GM23248 (cell line): ENCODE measurements at places on chromosomes 7 and 10.

DNA sequence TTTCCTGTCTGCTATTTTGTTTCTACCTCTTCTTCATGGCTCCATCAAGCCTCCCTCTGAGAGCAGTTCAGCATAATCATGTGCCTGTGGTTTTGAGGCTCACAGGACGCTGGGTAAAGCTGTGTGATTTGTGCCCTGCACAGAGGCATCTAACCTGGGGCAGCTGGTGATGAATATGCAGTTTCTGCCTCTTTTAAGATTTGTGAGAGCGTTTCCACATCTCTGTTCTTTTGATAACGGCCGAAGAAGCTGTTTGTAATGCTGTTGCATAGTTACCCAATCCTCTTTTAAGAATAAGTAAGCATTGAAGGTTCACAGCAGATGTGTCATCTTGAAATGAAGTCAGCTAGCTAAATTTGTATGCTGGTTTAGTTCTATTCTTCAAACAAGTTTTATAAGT, 45.2 kb downstream of the PNLIPRP3 start:
- DNase-seq = peak; percentile 27

DNA sequence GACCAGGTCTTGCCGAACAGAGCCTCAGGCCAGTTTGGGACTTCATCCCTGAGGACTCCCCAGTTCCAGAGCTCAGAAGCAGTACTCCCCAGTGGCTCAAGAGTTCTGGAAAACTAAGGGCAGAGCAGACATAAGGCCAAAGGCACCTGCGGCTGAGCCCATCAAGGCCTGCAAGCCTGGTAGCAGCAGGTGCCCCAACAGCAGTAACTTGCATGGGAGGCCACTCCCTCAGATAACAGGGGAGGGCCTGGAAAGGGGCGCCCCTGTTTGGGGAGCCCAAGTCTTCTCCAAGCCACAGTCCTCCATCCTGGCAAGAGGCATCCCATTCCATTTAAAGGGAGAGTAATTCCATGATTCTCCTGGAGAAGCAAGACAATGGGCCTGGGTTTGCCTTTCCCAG, 13.0 kb downstream of the POLL start:
- DNase-seq = no peak

GRCh38 chr10:122567056-122567660, 6.6 kb downstream of the DMBT1 start:
- DNase-seq = peak; percentile 42

DNA sequence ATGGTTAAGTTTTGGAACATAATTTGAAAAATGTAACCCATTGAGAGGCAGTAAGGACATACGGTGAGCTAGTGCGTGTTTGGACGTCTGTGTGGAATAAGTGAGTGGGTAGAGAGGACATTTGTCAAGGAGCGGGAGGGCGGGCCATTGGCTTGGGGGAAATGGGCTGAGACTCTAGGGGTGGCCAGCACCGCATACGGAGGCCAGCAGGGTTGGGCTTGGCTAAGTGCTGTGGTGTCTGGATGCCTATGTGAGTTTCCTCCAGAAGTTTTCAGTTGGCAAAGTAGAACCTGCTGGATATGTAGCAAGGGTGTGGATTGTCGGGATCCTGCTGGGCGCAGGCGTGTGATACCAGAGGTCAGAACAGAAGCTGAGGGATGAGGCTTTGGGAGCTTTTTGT, 103.0 kb downstream of the TCF7L2 start:
- peak; percentile 59 for DNase-seq

- no peak for DNase-seq
These were observed 14.9 kb upstream of the LGI1 start for GRCh38 chr10:93742633-93743349.

DNA sequence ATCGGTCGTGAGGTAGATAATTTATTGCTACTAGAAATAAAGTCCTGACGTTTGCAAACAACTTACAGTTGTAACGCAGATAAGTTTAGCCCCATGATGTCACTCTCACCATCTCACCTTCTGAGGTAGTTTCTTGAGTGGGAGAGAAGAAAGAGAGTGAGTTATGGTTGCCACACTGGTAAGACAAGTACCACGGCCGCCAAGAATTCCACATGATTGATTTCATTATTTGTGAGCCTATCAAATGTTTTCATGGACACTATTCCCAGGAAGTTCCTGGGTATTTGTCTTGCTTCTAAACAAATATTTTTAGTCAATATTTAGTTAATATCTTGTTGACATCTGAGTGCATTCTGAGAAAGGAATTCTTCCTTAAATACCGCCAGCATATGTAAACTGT, 339.4 kb upstream of the KIAA1217 start:
- DNase-seq = no peak

DNA sequence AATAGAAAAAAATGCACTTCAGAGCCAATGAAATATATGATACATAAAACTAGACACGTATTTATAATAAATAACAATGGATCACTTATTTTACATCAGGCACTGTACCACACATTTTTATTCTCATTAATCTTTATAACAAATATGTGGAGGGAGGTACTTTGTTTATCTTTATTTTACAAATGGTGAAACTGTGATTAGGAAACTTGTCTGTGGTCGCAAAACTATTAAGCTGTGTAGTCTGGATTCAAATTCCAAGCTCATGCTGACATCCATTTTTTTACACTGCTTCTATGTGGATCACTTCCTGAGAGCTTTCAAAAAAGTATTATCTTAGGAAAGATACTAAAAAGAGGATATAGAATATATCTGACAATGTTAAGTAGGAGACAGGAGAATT, 978.6 kb downstream of the SORCS1 start:
- peak; percentile 27 for DNase-seq

GRCh38 chr7:151454305-151454704, 14.4 kb upstream of the CRYGN start:
- DNase-seq = no peak

GRCh38 chr10:100043796-100044195, 34.0 kb upstream of the DNMBP start:
- DNase-seq = peak; percentile 54

DNA sequence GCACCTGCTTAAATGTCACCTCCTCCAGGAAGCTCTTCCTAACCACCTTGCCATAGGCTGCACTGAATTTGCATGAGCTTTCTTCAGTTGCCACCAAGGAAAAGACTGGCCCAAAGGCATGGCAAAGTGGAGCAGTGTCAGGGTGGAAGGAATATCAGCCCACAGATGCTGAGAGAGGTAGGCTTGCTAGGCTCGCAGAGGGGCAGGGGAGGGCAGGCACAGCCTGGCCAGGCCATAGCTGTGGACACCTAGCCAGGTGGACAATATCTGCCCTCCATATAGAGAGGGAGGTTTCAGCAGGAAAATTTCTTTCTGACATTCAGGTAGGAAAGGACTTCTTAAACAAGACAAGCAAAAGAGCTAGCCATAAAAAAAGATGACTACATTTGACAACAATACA, 166.3 kb downstream of the GRID1 start:
- DNase-seq = no peak

DNA sequence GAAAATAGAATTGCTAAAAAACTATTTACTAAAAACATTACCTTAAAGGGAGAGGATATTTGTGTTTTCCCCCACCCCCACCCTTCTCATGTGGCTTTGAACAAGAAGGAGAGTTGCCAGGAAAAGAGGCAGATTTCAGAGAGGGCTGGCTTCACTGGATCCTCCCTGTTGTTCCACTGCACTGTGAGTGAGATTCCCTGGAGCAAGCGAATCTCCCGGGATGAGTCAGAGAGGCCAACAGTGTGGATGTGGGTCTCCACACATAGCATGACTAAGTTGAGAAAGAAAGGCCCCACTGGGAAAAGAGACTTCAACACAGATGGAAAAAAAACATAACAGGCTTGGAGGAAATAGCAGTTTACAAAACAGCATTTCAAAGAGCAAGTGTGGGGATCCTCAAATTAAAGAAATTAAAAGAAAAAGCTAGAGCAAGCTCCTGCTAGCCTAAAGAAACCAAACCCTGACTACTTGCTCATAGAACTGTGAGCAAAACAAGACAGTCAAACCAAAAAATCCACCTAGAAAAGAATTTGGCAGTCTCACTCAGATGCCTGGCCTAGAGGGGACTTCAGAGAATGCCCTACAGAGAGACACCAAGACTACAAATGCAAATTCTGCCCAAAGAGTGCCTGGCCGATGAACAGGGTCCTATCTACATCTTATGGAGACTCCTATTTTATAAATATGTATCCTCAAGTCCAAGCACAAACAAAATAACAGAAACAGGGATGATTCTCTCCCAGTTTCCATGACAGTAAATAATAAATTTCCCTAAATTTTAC, 3.4 kb downstream of the CAV1 start:
- peak; percentile 98 for DNase-seq

GRCh38 chr7:16171928-16172327, 249.4 kb downstream of the CRPPA start:
- DNase-seq = no peak

DNA sequence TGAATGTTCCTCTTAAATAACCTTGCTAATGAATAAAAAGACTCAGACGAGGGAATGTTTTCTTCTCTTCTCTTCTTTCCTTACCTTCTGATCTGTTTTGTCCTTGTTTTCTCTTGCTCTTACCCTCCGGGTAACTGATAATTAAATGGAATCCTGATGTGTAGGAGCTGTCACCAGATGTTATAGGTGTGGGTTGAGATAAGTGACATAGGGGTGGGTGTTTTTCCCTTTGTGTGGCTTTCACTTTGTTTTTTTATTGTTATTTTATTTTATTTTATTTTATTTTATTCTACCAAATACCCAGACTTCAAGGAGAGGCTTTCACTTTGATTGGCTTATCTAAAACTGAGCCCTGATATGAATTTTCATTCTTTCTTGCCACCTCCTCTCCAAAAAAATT, 25.5 kb downstream of the ANLN start:
- DNase-seq = no peak

DNA sequence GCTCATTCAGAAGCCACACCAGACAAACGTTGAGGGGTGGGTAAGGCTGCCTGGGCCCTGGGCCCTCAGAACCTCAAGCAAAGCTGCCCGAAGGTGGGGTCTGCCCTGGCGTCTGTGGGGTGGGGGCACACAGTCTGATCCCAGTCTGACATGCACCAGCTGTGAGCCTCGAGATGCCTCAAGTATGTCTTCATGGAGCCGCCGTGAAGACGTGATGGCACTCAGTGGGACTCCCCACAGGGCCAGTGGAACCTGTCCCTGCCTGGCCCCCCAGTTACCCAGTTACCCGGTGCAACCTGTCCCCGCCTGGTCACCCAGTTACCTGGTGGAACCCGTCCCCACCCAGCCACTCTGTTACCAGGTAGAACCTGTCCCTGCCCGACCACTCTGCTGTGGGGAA, 351.2 kb downstream of the PTPRN2 start:
- no peak for DNase-seq

DNA sequence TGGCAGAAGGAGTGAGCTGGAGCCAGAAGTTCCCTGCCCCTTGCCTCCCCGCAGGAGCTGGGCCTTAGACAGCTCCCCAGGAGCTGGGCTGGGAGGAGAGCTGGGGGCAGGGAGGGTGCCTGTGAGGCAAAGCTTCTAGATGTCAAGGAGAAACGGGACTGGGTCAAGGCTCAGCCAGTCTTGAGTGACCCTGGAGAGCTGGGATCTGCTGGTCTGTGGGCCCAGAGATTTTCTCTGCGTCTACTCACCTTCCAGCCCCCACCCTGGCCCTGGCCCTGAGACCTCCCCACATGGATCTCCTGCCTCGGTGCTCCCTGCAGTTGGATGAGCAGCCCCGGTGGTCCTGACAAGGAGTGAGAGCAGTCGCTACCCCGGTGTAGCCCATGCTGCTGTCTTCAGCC, 20.3 kb upstream of the SHH start:
- DNase-seq = no peak

DNA sequence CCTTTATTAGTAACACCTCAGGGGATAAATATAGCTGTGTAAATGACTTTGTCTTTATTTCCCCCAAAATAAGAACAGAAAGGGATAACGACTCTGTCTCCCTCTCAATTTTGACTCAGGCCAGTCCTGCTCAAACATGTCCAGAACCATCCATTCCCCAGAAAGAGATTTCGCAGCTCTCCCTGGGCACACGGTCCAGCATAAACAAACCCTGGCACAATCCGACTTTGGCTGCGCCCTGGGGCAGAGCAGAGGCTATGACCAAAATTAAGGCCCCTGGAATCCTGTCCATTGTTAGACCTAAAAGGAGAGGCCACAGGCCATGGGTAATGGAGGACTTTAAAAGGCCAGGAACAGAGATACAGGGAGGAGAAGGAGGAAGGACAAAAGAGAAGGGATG, 99.1 kb downstream of the PRPF18 start:
- DNase-seq = no peak

- DNase-seq = no peak
These were observed 36.3 kb downstream of the GPR22 start for GRCh38 chr7:107505997-107506673.

GRCh38 chr10:43928425-43928968, 279.8 kb upstream of the ZNF32 start:
- DNase-seq = no peak

GRCh38 chr7:141649865-141650634, 51.9 kb downstream of the DENND11 start:
- DNase-seq = peak; percentile 93

DNA sequence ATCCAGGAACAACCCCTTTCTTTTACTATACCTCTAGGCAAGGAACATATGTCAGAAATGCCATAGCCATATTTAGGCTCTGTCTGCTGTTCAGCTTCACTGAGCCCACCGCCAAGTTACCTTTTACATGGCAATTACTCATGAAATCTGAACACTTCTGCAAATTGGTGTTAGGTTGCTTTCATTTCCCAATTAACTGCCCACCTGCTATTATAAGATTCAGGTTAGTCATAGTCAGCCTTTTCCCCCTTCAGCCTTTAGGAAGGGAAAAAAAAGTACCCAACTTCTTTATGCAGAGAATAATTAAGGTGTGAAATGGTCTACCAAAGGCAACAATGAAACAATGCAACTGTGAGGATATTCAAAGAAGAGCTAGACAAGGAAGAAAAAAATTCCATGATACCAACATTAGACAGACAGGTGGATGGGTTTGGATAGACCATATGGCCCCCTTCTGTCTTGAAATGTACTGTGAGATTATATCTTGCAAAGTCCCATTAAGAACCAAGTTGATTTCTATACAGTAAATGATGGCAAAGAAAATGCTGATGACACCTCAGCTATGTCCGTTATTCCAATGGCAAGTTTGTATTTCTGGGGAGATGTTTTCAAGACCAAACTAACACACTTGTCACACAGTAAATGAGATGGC, 442.1 kb upstream of the NRP1 start:
- no peak for DNase-seq

DNA sequence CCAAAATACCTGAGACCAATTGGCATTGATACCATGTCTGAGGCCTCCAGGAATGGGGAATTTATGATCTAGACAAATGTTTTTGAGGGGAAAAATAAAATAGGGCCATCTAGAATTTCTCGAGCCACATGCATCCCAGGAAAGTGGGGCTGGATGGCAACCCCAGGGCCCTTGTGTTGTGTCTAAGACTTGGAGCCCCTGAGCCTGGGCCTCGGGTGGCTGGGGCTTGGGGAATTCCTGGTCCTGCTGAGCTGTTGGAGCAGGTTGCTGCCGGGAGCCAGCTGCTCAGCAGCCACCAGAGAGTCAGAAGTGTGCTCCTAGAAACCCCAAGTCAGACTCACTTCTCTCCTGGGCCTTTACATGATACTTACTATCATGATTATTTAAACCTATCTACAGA, 172.9 kb downstream of the WDR37 start:
- no peak for DNase-seq

- peak; percentile 33 for DNase-seq
These were observed 4.4 kb downstream of the ZNF485 start for GRCh38 chr10:43610636-43611035.

GRCh38 chr7:128915271-128915819, 4.8 kb upstream of the KCP start:
- DNase-seq = no peak
